T follicular helper cell (primary cell): ENCODE measurements at places on chromosomes 12 and 14.

- no peak for DNase-seq
Observed at GRCh38 chr12:53493610-53494391, 5.5 kb downstream of the MAP3K12 start.

- DNase-seq = no peak
Observed at GRCh38 chr12:100955139-100955538, 160.6 kb downstream of the ANO4 start.

DNA sequence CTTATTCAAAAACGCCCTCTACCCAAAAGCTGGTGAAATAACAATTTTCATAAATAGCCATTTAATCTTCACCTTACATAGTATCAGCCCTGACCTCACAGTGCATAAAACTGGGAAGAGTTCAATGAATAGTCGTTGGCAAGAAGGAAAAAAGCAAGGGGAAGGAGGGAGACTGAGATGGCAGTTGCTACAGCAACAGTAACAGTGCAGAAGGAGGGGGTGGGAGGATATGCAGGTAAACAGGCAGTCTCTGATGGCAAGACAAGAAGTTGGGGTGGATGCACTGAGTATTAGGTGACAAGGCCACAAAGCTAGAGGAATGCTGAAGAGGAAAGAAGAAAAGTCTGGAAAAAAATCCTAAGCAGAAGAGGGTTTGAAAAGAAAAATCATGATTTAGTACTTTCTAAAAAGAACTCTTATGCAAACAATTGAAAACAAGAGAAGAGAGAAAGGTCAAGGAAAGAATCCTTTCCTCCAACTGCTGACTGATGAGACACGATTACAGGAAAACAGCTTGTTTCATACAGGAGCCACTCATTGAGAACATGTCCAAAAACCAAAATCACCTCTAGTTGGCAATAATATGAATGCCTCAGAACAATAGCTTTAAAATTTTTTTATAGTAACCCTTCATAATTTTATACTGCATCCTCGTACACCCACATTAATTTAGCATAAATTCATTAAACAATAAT, 56.0 kb downstream of the DCAF5 start:
- DNase-seq = no peak

- DNase-seq = no peak
Observed at GRCh38 chr12:95243497-95244183, 26.0 kb downstream of the VEZT start.

- no peak for DNase-seq
Observed at GRCh38 chr14:101490771-101491170, 70.5 kb upstream of the DIO3 start.

- DNase-seq = no peak
Observed at GRCh38 chr14:94451091-94451771, 1.4 kb downstream of the SERPINA11 start.

GRCh38 chr14:68636597-68636996, 156.3 kb downstream of the ZFP36L1 start:
- no peak for DNase-seq

GRCh38 chr12:107474639-107475539, 210.7 kb upstream of the PWP1 start:
- DNase-seq = no peak

- no peak for DNase-seq
Observed at GRCh38 chr14:75198291-75198933, 22.0 kb upstream of the TMED10 start.

- DNase-seq = no peak
Observed at GRCh38 chr14:32212833-32213232, 9.8 kb upstream of the RNU6-8 start.

- DNase-seq = no peak
Observed at GRCh38 chr12:11771895-11772502, 122.5 kb downstream of the ETV6 start.

DNA sequence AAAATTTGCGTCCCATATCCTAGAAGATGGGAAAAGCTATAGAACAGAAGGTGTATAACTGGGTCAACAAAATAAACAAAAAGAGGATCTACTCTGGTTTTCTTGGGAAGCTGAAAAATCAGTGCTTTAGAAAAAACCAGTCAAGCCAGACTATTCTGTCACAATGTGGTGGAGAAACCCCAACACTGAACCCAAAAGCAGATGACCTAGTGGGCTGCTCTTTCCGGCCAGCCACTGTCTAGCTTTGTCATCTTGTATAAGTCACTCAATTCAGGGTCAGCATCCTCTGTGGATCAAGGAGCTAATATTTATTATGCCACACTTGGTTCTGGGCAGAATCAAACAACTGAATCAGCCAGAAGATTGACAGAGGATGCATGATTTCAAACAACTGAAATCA, 26.6 kb upstream of the TMCC3 start:
- no peak for DNase-seq

DNA sequence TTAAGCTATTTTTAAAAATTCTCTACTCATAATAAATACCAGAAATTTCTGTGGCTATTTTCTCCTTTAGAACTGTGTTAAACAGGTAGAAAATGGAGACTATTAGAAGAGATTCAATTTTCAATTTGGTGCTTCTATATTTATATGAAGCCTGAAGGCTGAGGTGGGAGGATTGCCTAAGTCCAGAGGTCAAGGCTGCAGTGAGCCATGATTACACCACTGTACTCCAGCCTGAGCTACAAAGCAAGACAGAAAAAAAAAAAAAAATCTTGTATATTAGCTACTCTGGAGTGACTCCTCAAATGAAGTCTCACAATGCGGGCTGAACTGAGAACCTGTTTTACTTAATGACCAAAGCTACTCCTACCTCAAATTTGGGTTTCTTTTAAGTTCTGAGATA, 9.8 kb upstream of the DPF3 start:
- no peak for DNase-seq

DNA sequence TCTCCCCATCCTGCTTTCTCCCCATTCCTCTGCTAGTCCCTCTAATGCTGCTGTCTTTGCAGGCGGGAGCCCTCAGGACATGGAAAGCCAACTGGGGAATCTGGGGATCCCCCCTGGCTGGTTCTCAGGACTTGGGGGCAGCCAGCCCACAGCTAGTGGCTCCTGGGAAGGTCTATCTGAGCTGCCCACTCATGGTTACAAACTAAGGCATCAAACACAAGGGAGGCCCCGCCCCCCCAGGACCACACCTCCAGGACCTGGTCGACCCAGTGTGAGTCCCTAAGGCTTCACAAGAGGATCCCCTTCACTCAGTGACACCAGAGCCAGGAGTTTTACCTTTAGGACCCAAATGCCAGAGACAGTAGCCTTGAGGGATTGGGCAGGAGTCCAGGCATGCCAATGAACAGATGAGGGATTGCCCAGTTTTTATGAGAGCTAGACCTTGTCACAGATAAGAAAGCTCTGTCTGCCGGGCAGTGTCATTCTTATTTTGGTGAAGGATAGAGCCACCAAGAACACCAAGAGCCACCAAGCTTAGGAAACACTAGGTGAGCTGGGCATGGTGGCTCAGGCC, 8.0 kb upstream of the CPNE6 start:
- DNase-seq = no peak

- no peak for DNase-seq
Observed at GRCh38 chr14:86788224-86788623, 1204.8 kb downstream of the GALC start.

DNA sequence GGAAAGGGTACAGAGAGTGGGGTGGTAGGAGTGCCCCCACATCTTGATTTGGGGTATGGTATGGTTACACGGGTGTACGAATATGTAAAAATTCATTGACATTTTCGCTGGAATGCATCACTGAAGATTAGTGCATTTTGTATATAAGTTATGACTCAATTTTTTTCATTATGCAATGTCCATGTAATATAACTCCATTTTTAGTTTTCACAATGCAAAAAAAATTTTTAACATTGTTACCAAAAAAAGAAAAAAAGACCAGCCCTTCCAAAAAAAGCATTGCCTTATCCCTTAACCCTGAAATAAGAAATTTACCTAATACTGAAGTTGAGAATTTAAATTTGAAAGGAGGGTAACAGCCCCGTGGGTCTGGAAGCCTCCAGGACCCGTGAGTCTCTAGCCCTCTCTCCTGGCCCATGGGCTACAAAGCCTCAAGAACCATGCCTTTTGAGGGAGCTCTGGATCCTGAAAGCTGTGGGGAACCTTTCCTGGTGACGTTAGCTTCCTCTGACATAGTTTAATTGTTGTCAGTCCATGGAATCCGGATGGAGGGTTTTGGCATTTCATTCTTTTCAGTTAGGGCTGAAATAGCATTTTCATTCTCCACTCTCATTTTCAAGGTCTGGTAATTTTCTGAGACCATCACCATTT, 55.6 kb upstream of the ACTN1 start:
- DNase-seq = no peak

DNA sequence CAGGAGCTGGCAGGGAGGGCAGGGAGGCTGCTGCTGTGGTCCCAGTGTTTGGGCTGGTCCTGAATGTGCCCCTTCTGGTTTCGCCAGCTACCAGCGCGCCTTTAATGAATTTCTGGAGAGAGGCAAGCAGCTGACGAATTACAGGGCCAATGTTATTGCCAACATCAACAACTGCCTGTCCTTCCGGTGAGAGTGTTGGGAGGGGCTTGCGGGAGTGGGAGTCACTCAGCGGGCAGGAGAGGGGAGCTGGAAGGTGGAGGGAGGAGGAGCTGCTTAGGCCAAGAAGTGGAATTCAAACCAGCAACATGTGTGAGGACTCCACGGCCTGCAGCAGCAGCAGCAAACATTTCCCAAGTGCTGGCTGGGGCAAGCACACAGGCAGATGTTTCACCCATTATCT, 7.7 kb downstream of the TNFAIP2 start:
- no peak for DNase-seq

DNA sequence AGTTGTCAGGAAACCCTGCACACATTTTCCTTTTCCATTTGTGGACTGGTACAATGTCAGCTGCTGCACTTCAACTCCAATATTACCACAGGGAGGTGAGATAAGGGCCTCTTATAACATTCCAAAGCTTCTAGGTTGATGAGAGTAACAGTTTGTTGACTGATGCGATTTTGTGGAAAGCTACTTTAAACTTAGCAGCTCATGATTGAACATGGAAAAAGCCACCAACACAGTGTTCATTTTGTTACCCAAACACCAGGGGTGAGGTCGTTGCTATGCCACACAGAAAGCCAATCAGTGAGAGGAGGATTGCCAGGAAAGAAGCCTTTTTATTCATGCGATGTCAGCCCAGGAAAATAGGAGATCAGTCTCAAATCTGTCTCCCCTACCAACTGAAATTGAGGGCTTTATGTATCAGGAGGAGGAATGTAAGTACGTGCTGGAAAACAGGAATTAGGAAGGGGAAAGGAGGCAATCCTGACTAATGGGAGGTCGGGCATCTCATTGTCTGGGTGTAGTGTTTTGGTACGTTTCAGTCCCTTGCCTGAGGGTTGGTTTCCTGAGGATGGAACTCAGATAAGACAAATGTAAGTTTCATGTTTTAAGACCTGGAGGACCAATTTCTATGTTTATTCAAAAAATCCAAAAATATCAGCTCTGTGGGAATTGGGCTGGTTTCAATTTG, 92.7 kb upstream of the PLEKHA5 start:
- no peak for DNase-seq

GRCh38 chr14:53792909-53793308, 163.7 kb downstream of the BMP4 start:
- DNase-seq = no peak
